ENCODE measurements at places on chromosomes 11 and 22.

DNA sequence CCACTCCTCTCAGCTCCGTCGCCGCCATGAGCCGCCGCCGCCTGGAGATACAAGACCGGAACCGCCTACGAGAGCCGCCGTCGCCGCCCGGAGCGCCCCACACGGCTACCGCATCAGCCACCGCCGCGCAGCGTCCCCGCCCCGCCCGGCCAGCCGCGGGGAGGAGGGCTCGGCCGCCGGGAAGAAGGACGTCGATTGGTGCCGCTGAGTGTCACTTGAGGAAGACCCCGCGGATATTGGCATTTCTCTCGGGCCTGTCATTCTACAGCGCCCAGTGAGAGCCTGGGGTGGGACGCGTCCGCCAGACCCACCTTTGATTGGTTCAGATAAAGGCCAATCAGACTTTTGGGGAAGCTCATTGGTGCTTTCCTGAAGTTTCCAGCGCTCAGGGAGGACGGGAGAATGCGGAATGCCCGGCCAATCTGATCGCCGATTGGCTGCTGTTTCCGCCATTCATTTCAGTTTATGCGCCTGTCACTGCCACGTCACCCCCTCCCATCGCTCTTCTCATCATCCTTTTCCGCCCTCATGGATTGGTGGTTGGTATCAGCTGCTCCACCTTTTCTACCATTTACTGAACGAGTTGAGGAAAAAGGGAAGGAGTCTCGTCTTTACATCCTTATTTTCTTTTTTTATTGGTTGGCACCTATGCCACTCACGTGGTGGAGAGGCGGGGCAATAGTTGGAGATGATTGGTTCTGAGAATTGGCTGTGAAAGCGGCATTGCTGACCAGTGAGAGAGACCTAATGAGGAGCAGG is at the start of gene OSBP:
OSBP (minus strand) TSS at position 138 of the 759 bp plus-strand sequence; CDS start at position 28, 110 bp downstream.
- peak; percentile 99 for DNase-seq

DNA sequence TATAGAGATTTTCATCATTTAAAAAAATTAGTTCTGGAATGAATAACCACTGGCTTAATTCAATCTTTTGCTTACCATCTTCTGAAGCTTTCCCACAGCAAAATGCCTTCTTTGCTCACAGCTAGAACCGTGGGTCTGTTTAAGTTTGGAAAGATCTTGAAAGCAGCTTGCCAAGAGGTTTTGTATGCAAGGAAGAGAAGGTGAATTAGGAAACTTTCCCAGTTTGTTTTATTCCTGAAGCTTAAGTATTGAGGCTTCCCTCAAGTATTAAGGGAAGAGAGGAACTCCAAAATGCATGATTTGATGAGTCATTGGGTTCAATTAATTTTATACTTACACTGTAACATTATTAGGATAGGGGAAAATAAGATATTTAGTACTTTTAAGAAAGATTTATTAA is 1.9 kb upstream of the ARHGEF12 start:
- DNase-seq = no peak

DNA sequence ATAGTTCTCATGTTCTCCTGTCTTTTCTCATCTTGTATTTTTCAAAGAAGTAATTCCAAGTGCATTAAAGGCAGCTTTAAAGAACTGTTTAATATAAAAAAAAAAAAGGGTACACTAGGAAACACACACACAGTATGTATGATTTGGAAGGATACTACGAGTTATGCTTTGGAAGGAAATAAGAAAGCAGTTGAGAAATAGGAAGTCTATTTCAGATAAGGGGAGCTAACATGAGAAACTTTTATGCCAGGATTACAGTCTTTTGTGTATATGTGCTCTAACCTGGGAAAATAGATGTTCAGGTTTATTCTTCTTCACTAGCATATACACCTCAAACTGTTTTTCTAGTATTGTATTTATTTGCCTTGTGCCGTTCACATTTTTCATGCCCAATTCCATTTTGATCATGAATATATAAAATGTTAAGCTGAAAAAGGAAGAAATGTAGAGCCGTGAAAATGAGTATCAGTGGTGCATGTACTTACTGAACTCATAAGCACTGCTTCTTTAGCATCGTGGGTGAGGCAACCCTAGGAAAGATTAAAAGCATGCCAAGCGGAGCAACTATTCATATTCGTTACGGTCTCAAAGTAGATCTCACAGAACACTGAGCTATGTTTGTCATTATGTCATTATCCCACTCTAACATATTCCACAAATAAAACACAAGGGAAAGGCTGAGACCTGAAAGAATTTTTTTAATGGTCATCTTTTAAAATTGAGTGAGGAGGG is 59.6 kb downstream of the GUCY1A2 start:
- no peak for DNase-seq

GRCh38 chr11:123107945-123108495 is 46.1 kb upstream of the HSPA8 start:
- peak; percentile 47 for DNase-seq

GRCh38 chr11:14455648-14456430 is 43.8 kb downstream of the COPB1 start:
- DNase-seq = no peak

- DNase-seq = no peak
These were observed 217.1 kb downstream of the BLID start for GRCh38 chr11:121898903-121899302.

DNA sequence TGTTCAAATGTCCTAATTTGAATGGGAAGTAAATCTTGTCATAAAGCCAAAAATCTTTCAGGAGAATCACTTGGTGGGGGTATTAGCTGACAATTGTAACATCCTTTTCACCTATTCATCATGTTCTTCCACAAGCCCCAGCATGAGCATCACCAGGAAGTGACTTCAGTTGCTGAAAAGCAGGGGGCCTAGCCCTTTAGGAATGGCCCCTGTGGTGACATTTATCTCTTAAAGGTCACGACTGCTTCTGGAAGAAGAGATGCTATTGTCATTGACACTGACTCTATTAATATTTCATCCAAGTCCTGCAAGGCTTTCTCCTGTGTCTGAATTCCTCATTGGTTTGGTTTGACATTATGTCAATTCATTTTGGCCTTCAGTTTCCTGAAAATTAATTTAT is 92.6 kb downstream of the OR5AK2 start:
- DNase-seq = no peak

- no peak for DNase-seq
These were observed 25.1 kb downstream of the RPL27A start for GRCh38 chr11:8707541-8708191.

DNA sequence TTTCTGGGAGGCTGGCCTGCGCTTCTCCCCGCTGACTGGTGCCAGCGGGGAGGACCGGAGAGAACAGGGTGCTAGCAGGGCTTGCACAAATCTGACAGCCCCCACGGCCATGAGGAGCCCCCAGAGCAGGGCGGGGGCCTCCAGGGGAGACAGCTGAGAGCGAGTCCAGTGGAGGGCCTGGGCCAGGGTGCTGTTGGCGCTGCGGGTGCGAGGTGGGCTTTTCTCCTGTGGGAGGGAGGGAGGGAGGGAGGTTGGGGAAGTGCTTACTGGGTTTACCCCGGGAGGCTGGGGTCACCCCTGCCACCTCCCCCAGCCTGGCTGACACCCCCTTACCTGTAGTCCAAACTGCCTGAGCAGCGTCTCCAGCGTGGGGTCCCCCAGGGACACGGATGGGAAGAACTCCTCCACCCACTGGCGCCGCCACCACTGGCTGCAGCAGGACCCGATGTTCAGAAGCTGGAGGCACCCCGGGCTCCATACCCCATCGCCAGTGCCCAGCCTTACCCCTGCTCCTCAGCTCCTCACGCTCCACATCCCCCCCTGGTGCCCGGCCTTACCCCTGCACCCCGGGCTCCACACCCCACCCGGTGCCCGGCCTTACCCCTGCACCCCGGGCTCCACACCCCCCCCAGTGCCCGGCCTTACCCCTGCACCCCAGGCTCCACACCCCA is 3.9 kb downstream of the LMF2 start:
- no peak for DNase-seq

DNA sequence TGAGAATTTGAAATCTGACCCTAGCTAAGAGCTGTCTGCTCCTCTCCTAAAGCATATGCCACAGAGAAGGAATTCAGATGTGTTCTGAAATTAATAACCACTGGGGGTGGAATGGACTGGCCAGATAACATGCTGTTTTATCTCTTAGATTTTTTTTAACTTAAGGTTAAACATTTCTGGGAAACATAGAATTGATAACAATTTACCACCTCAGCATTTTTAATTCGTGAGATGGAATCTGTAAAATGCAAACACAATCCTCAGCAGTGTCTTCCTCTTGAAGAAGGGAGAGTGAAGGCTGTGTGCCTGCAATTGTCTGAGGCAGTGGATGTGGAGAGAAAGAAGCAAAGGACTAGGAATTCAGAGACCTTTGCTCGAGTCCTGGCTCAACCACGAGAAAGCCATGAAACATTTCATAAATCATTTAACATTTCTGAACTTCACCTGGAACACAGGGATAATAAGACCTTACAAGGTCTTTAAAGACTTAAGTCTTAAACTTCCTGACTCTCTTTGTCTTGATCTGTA is at the start of gene SLC5A12:
SLC5A12 (minus strand) TSS at position 113 of the 528 bp plus-strand sequence. CDS start 346 bp downstream, outside the sequence.
- no peak for DNase-seq

GRCh38 chr11:47668665-47669064 is 26.3 kb upstream of the MTCH2 start:
- no peak for DNase-seq

DNA sequence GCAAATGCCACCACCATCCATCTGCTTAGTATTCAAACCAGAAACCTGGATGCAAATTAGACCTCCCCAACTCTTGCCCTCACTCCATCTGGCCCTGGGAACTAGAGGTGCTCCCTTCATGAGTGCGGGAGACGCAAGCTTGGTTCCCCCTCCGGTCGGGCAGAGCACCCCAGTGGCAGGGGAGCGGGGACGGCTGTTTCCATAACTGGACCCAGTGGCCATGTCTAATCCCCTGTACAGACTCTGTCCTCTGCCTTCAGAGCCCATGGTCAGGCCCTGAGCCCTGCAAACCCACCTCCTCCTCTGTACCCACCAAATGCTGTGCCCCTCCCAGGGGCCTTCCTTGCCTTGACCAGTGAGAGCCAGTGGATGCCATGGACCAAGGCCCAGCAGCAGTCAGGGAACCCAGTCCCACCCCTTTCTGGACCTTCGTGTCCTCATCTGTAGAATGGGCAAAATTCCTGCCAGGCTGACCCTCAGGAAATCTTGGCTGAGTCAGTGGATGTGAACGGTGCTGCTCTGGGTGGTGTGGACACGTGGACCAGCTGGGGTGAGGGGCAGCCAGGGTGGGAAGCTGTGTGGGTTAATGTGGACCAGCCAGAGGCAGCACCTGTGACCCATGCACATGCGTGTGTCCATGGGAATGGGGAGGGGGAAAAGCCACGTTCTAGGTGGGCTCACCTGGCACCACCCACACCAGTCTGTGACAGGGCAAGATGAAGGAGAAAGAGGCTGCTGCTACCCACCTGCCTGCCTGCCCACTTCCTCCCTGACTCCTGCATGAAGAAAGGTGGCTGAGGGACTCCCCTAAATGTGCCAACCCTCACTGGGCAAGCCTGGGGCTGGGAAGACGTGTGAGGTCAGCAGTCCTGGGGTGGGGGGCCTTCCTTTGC is 72.8 kb downstream of the LRRC32 start:
- no peak for DNase-seq

DNA sequence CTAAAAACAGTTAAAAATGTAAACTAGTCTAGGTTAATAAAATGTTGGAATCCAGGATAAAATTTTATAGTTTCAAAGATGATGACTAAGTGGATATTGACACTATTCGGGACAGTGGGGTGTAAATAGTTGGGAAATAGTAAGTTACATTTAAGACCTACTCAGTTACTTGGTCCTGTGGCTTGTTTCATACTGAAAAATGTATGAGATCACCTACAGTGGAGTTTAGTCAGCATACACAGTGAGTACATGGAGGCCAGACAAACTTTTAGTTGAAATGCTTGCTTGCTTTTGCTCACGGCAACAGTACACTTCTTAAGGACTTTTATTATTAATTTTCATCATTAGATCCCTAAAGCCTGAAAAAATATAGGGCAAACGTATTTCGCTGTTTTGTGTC is 16.1 kb downstream of the TRIM22 start:
- DNase-seq = no peak

DNA sequence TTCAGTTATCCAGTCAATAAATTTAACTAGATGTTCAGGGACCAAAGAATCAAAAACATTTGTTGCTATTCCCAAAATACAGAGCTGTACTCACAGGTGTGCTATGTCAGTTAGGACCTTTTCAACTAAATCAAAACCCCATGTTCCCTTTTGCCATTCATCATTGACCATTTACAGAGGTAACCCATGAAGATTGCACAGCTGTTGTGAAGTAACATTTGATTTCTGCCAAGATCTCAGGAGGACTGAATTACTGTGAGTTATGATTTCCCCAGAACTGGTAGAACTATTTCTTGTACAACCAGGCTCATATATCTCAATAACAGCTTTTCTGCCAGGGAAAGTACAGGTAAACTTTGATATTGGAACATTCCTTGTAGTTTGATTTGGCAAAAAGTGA is 131.1 kb upstream of the FIBIN start:
- no peak for DNase-seq

- peak; percentile 86 for DNase-seq
These were observed 22.8 kb upstream of the GCAT start for GRCh38 chr22:37784829-37785495.

DNA sequence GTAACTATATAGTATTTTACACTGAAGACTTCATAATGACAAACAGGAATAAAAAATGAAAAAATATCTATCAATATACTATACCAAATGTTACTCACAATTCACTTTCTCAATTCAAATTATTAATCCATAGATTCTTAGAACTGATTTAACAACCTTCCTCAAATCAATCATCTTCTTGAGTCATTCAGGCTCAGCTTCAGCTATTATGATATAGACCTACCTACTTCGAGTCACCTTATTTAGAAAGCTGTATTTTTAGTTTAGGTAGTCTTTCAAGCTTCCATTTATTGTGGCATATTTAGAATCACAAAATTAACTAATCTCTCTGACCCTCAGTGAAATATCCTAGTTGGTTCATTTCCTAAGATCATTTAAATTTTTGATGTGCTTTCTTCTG is 8.2 kb downstream of the CREBZF start:
- DNase-seq = no peak

GRCh38 chr11:121329781-121330395 is 37.3 kb downstream of the SC5D start:
- peak; percentile 52 for DNase-seq

- DNase-seq = no peak
These were observed 88.4 kb downstream of the UBASH3B start for GRCh38 chr11:122743949-122744348.

DNA sequence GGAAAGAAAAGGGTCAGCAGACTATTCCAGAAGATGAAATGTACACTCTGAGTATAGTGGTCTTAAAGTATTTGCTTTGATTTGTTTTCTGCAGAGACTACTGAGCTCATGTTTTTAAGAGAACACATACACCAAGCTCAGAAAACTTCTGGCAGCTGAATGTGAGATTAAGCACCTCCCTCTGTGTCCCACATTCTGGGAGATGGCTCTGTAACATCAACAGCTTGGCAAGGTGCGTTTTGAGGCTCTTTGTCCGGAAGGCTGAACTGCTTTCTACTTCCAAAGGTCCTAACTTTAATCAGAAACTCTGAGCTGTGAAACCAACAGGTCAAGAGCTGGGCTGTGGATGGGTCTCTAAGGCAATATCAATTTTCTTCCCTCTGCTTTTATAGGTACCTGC is 36.4 kb upstream of the GLYAT start:
- DNase-seq = no peak

- no peak for DNase-seq
These were observed 974.2 kb downstream of the JRKL start for GRCh38 chr11:97364047-97364446.

- DNase-seq = no peak
These were observed 31.2 kb downstream of the ARHGAP8 start for GRCh38 chr22:44783581-44783980.

- no peak for DNase-seq
These were observed 813.2 kb downstream of the BRD1 start for GRCh38 chr22:49014227-49015201.

- peak; percentile 72 for DNase-seq
These were observed 51.7 kb downstream of the TTC17 start for GRCh38 chr11:43410394-43410793.

GRCh38 chr11:103850419-103851165 is 185.8 kb upstream of the DDI1 start:
- DNase-seq = no peak
